ENCODE measurements at places on chromosomes 11 and 22.
A peak's percentile ranks its signal among the peaks of the same experiment; 100 is the strongest.

- DNase-seq = no peak
Measured at GRCh38 chr22:42994917-42995562, 19.9 kb downstream of the PACSIN2 start.

GRCh38 chr11:37727371-37727770, 1129.3 kb upstream of the RAG2 start:
- no peak for DNase-seq

GRCh38 chr11:120878781-120879180, 145.1 kb upstream of the TBCEL start:
- no peak for DNase-seq

DNA sequence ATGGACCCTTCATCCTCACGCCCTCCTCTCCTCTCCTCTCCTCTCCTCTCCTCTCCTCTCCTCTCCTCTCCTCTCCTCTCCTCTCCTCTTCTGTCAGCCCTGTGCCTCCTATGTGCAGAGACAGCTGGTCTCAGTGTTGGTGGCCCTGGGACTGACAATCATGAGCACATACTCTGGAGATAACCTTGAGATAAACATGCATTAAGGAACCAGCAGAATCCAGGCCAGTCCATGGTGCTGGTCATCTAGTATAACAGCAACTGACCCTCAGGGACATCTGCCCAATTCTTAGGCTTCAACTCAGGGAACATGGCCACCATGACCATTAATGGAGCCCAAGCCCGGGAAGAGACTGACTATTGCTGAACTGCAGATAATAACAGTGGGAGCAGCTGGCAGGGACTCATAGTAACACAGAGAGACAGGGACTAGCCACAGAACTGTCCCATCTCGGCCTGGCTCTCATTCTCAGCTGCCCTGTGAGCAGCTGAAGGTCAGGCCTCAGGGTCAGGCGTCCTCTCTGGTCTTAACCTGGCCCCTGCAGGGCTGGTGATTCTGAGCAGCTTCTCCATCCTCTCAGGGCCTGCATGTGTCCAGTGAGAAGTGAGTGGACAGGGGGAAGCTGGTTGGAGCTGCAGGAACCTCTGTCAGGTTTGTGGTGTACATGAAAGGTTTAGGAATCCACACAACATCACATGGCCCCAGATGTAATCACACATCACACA, 45.4 kb downstream of the GGTLC2 start:
- DNase-seq = no peak

GRCh38 chr11:74683279-74683871, 47.9 kb downstream of the CHRDL2 start:
- DNase-seq = no peak

- DNase-seq = no peak
Measured at GRCh38 chr11:6653097-6653496, 2.5 kb downstream of the DCHS1 start.

- no peak for DNase-seq
Measured at GRCh38 chr11:36974771-36975170, 376.7 kb upstream of the RAG2 start.

- no peak for DNase-seq
Measured at GRCh38 chr11:76602431-76602861, 68.1 kb downstream of the LRRC32 start.

DNA sequence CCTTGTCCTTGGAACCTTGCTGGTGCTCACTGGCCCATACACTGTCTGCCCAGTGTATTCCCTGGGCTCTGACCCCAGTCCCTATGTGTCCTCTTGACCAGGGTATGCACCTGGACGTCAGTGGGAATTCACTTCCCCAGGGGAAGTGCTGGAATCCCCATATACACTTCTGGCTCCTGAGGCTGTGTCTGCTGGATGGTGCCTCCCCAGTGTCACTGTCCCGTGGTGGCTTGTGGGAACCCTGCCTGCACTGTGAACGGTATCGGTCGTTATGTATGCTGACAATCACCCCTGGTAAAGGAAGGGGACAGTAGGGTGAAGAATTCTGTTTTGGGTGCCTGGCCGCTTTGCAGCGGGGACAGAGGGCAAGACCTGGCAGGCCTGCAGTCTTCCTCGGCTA, 95.9 kb downstream of the RRM1 start:
- no peak for DNase-seq

GRCh38 chr22:24482575-24482974, 12.6 kb upstream of the UPB1 start:
- no peak for DNase-seq

GRCh38 chr22:38422611-38423511, 32.1 kb downstream of the KCNJ4 start:
- no peak for DNase-seq

- DNase-seq = no peak
Measured at GRCh38 chr11:70557742-70558485, 159.6 kb downstream of the CTTN start.

GRCh38 chr11:60762851-60763691, 6.4 kb downstream of the MS4A15 start:
- no peak for DNase-seq

GRCh38 chr11:100152766-100153165, 534.3 kb upstream of the ARHGAP42 start:
- no peak for DNase-seq

- no peak for DNase-seq
Measured at GRCh38 chr11:69022260-69022659, 9.2 kb upstream of the MRGPRF start.

GRCh38 chr11:18757811-18758210, 31.8 kb upstream of the IGSF22 start:
- DNase-seq = no peak

- DNase-seq = no peak
Measured at GRCh38 chr11:76629853-76630599, 40.5 kb downstream of the LRRC32 start.

DNA sequence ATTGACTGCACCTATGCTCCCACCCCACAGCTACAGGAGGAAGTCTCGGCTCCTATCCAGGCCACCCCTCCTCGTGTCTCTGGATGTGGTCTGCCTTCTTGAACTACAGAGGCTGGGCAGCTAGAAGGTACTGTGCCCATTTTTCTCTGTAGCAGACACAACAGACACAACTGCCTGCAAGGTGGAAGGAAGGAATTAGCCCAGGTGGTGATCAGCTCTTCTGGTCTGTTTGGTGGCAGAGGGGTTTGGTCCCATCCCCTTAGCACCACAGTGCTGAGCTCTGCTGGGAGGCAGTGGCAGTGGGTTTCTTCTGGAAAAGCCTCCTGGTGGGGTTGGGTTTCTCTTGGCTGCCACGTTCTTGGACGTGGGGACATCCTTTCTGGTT, 132.5 kb downstream of the MPPED1 start:
- DNase-seq = no peak

- no peak for DNase-seq
Measured at GRCh38 chr11:119903389-119903788, 174.4 kb upstream of the NECTIN1 start.

GRCh38 chr11:106275151-106275550, 197.7 kb downstream of the AASDHPPT start:
- DNase-seq = no peak

DNA sequence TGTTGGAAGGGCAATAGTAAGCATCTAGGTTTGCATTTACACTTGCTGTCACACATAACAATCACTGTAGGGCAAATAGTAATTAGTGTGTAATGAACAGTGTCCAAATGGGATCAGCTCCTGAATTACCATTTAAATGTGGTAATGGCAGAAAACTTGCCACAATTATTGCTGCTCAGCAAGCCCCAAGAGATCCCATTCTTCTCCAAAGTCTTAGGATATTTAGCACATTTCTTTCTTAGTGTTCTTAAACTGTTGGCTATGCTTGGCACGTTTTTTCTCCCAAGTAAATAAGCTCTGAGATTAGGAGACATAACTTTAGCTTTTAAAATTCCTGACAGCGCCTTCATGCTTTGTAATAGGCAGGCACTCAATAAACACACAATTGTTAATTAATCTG, 1037.0 kb downstream of the DLG2 start:
- no peak for DNase-seq

GRCh38 chr11:2521733-2522630, 77.2 kb downstream of the KCNQ1 start:
- DNase-seq = no peak

- DNase-seq = no peak
Measured at GRCh38 chr11:12402025-12402424, 24.7 kb downstream of the PARVA start.

GRCh38 chr11:27183672-27184457, 143.2 kb downstream of the BBOX1 start:
- DNase-seq = peak; percentile 24
